ENCODE measurements at places on chromosomes 1 and 21.

- no peak for DNase-seq
Measured at GRCh38 chr21:41920476-41920875, 33.3 kb downstream of the C2CD2 start.

GRCh38 chr1:186443638-186444037, 17.3 kb downstream of the PDC start:
- no peak for DNase-seq

DNA sequence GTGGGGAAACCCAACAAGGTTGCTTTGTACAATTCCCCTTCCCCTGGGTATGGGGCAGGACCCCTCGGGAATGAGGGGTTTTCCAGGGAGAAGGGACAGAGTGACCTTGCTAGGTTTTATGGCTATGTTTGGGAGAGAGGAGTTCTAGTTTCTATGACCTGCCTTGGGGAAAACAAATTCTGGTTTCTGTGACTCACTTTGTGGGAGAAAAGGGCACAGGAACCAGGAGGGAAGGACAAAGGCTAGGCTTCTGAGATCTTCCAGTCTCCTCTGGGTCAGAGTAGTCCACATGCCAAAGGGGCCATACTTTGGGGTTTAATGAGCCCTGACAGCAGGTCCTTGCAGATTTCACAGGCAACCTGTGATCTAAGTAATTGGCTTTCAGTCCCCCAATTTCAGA, 5.5 kb upstream of the PTGER3 start:
- DNase-seq, result no peak

GRCh38 chr1:24566236-24566867, 10.5 kb downstream of the NCMAP start:
- DNase-seq, result no peak

DNA sequence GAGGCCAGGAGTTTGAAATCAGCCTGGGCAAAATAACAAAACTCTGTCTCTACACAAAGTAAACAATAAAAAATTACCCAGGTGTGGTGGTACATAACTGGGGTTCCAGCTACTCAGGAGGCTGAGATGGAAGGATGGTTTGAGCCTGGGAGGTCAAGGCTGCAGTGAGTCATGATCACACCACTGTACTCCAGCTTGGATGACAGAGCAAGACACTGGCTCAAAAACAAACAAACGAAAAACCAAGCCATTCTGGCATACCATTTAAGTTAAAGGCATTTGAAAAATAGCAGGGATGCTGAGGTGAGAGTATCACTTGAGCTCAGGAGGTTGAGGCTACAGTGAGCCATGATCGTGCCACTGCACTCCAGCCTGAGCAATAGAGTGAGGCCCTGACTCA, 5.3 kb upstream of the ALDH9A1 start:
- DNase-seq, result no peak

DNA sequence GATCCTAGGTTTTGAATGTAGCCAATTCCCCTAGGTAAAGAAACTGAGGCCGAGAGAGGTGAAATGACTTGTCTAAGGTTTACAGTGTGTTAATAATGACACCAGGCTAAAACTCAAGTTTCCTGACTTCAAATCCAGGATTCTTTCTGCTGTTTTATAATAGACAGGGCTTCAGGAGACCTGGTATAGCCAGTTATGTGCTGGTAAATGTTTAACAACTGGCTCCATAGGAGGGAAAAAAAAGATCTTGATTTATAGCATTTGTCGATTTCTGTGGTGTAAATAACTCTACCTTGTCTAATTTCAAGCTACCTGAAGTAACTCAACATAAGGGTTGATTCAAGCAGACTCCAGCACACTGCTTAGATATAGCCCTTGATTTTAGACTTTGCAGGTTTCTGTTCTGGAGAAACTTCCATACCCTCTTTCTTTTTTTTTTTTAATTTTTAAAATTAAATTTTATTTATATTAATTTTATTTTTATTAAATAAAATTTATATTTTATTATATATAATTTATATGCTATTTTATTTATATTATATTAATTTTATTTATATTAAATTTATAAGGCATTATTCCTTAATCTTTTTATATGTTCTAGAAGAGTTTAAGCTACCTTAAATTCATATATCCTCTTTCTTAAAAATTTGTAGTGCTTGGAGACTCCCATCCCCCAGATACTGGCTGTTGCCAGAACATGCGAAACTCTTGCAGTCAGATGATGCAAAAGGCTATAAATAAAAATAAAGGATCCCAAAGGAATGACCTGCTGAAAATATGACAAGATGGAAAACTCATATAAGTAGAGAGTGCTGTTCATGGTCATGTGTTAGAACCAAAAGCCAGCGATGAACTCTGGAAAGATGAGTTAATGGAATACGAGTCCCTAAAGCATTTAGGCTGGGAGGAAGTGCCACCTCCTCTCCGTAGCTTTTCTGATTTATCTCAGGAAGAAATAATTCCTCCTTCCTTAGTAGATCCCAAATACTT, 35.4 kb upstream of the SRSF10 start:
- no peak for DNase-seq

- no peak for DNase-seq
Measured at GRCh38 chr1:157415661-157416060, 136.7 kb downstream of the FCRL5 start.

GRCh38 chr1:11426617-11427016, 52.3 kb upstream of the DISP3 start:
- no peak for DNase-seq

Measured in mesendoderm (in vitro differentiated cells).